Inflammatory macrophage (primary cell): ENCODE measurements at places on chromosomes 13 and 19.

DNA sequence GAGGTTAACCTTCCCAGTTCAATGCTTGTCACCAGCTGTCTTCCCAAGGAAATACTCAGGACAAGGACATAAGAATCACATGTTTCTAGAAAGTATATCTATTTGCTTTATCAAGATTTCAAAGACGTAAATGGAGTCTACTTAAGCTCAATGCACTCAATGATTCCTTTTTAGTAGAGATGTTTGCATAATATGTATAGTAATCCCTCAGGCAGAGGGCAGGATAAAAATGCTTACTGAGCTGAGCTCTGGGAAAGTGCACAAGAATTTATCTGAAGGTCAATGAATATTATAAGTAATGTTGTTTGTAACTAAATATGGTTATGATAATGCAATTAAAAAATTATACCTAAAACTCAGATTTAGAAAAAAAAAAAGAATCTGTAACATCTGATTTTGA, 1309.4 kb upstream of the SLC10A2 start:
- DNase-seq: no peak

DNA sequence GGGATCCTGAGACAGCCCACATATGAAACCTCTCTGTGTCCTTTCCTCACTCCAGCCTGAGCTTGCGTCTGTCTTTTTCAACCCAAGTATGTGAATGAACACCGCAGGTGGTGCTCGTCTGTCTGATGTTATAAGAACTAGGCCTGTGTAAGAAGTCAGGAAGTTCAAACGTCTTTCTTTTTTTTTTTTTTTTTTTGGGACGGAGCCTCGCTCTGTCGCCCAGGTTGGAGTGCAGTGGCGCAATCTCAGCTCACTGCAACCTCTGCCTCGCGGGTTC, 92.3 kb downstream of the ANKRD10 start:
- no peak for DNase-seq

GRCh38 chr19:24098359-24098758, 11.4 kb downstream of the ZNF254 start:
- DNase-seq: no peak

DNA sequence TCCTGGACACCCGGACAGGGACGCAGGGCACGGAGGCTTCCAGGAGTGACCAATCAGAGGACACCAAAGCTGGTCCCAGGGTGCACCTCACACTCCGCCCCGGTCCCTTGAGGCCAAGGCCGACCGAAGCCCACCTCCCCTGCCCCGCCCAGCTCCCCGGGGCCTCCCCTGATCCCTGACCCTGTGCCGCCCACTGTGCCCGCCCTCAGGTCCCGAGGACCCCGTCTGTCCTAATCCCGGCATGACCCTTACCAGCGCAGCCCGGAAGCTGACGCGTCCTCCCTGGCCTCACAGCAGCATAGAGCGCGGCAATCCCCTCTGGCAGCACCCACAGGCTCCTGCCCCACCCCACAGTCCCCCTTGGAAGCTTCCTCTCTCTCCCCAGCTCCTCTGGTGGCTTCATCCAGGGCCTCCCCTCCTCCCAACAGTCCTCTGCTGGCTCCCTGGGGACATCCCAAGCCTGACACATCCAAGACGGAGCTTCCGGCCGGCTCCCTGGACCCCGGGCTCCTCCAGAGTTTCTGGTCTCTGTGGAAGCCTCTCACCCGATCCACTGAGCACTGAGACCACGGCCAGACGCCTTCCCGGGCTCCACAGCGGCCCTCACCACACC, 7.4 kb upstream of the CDC34 start:
- DNase-seq: no peak

DNA sequence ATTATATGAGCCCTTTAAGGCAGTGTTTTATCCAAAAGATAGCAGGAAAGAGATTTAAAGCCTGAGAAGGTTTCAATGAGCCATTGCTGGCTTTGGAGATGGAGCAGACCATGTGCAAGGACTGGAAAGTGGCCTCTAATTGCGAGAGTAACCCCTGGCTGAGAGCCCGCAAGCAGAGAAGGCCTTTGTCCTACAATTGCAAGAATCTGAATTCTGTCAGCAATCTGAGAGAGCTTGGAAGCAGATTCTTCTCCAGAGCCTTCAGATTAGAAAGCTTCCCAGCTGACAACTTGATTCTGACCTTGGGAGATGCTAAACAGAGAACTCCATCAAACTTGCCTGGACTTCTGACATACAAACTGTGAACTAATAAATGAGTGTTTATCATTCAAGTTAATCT, 528.7 kb upstream of the KLF12 start:
- DNase-seq: no peak

DNA sequence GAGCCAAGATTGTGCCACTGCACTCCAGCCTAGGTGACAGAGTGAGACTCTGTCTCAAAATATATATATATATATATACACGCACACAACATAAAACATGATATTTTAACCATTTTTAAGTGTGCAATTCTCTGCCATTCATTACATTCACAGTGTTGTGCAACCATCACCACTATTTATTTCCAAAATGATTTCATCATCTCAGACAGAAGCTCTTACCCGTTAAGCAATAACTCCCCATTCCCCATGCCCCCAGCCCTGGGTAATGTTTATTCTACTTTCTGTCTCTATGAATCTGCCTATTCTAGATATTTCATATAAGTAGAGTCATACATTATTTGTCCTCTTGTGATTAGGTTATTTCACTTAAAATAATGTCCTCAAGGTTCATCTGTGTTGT, 20.3 kb downstream of the WDR88 start:
- DNase-seq: no peak

- DNase-seq: no peak
Measured at GRCh38 chr13:109275139-109275745, 511.1 kb downstream of the IRS2 start.

DNA sequence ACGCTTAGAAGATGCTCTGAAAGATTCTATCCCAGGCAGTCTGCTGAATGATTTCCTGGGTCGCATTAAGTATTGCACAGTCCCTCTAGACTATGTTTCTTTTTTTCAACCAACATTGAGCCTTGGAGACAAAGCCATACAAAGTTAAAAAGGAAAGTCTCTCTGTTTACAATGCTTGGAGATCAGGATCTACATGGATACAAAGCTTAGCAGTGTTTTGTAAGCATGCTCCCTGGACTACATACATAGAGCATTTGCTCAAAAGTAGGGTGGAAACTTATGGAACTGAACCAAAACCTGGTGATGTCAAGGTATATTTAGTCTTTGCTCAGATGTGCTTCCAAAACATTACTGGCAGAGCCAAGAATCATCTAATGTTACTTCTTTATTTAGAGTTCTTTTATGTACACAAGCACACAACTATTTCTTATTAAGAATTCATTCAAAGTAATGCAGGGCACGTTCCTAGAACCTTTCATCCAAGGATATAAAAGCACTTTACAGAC, 241.2 kb downstream of the ABCC4 start:
- DNase-seq: no peak

GRCh38 chr13:105960326-105960725, 575.1 kb downstream of the EFNB2 start:
- DNase-seq: no peak

- DNase-seq: no peak
Measured at GRCh38 chr13:25803641-25804040, 248.2 kb downstream of the SHISA2 start.

GRCh38 chr13:98018293-98018692, 64.8 kb downstream of the IPO5 start:
- no peak for DNase-seq

GRCh38 chr19:39032063-39032918, at the start of gene FBXO27:
Gene FBXO27 (minus strand): TSS chr19:39032549. CDS start chr19:39032227, 322 bp downstream.
- no peak for DNase-seq

DNA sequence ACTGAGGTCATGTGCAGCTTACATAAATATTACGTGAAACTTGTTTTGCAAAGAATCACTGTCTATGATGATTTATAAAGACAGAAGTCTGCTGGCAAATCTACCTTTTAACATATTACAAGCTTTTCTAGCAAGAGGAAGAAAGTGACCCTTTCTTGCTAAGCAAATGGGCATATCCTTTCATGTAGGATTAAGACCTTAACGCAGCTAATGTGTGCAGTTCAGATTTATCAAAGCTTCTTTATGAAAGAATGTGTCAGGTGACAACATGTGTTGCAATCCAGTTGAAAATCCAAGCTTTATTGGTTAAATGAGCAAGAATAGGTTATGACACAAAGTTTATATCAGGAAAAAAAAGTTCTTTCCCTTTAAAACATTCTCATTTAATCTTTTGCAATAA, 115.6 kb upstream of the NBEA start:
- DNase-seq: no peak

DNA sequence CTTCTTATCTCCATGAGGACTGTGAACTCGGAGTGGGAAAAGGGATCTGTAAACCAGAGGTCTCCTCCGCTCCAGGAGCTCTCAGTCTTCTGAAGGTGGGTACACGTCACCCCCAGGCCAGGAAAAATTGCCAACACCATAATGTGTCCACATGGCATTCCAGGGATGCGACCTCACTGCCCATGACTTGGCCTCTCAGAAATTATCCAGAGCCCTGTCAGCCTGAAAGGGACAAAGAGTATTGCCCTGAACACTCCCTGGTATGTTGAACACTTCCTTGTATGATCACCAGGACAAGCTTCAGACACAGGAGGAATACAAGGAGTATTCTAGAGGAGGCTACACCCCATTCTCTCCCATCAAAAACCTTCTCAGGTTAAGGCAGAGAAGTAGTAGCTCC, 81.0 kb upstream of the SLC7A1 start:
- DNase-seq: no peak

DNA sequence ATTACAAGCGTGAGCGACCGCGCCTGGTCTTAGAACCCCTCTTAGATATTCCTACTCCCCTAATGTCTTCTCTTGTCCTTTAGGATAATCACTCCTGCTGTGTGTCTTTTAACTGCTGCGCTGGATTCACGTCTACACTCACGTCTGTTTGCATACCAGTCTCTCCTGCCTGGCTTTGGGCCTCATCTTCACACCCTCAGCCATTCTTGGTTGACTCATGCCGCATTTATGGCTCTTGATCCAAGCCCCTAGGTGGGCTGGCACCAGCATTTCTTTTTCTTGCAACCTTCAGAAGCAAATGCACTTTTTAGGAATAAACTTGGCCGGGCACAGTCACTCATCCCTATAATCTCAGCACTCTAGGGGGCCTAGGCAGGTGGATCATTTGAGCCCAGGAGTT, 22.7 kb downstream of the MYO9B start:
- DNase-seq: no peak

GRCh38 chr19:7562646-7563393, 27.3 kb downstream of the PNPLA6 start:
- no peak for DNase-seq

- no peak for DNase-seq
Measured at GRCh38 chr13:112851107-112852038, 117.6 kb upstream of the MCF2L start.
